SJSA1 (cell line): ENCODE measurements at places on chromosomes 11 and 22. TPM values are rescaled to one million over a fixed set of nuclear protein-coding genes. Genes with fewer than 3 reads are reported as not detected.

Gene C22orf42
- not detected in 2 replicates for total RNA-seq

Gene C22orf31
- total RNA-seq, result not detected in 2 replicates

DNA sequence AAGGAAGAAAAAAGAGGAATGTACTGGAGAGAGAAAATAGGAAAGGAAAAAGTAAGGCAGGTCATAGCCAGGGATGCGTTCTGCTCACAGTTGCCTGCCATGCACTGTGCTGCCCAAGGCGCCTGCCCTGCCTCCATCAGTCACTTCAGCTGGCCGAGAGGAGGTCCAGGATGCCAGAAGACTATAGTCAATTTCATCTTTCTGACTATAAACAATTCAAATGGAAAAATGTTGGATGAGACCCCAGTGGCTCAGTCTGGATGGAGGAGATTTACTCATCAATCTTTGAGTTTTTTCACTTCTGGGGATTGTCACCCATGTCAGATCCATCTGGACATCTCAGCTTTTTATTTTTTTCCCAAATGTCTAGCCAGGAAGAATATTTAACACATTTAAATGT, 36.7 kb upstream of the CLMP start:
- DNase-seq, result no peak

DNA sequence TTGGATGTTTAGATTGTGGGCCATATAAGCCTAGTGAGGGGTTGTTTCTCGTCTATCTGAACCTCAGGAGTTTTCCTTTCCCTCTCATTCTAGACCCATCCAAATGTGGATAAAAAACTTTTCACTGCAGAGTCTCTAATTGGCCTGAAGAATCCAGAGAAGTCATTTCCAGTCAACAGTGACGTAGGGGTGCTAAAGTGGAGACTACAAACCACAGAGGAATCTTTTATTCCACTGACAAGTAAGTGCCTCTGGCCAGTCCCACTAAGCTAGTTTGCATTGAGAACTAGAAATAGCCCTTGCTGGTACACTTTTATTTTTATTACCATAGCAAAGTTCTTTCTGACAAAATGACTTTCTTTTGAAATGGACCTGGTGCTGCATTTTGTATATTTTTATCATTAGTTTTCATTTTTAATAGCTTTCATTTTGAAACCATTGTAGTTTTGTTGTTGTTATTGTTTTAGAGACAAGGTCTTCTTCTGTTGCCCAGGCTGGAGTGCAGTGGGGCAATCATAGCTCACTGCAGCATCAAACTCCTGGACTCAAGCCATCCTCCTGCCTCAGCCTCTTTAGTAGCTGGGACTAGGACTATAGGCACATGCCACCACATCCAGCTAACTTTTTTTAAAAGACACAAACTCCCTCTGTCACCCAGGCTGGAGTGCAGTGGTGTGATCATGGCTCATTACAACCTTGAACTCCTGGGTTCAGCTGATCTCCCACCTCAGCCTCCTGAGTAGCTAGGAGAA, 14.6 kb upstream of the PHLDB1 start:
- no peak for DNase-seq

- no peak for DNase-seq
Measured at GRCh38 chr11:79165908-79166307, 274.9 kb downstream of the TENM4 start.

- no peak for DNase-seq
Measured at GRCh38 chr22:25083807-25084200, 115.9 kb upstream of the CRYBB3 start.
